H9 (cell line): ENCODE measurements at places on chromosomes 5 and 9. TPM values are rescaled to one million over a fixed set of nuclear protein-coding genes. Genes with fewer than 3 reads are reported as not detected.

- no peaks in the 10 kb centered on the region for H3K27me3 ChIP-seq
- no peaks in the 10 kb centered on the region for H3K4me1 ChIP-seq
- no peak overlapping the region for H3K4me3 ChIP-seq
These were observed 98.6 kb downstream of the AMBP start for GRCh38 chr9:113979343-113980127.

DNA sequence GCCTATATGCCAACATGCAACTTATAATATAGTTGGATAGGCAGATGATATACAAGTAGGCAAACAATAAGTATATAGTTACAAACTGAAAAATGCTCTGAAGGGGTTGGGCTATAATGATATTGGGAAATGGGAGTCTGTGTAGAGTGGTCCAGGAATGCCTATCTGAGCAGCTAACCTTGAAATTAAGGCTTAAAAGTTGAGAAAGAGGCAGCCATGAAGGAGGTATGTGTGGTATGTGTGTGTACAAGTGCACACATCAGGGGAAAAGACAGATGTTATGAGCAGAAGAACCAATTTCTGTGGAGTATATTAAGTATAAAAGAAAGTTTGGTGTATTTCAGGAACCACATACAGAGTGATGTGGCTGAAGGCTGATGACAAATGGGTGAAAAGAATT lies 154.9 kb upstream of the PAPPA start:
- no peak overlapping the region for H3K4me3 ChIP-seq
- H3K4me1 ChIP-seq: no peaks in the 10 kb centered on the region
- no peaks in the 10 kb centered on the region for H3K36me3 ChIP-seq
- H3K27me3 ChIP-seq: no peaks in the 10 kb centered on the region

DNA sequence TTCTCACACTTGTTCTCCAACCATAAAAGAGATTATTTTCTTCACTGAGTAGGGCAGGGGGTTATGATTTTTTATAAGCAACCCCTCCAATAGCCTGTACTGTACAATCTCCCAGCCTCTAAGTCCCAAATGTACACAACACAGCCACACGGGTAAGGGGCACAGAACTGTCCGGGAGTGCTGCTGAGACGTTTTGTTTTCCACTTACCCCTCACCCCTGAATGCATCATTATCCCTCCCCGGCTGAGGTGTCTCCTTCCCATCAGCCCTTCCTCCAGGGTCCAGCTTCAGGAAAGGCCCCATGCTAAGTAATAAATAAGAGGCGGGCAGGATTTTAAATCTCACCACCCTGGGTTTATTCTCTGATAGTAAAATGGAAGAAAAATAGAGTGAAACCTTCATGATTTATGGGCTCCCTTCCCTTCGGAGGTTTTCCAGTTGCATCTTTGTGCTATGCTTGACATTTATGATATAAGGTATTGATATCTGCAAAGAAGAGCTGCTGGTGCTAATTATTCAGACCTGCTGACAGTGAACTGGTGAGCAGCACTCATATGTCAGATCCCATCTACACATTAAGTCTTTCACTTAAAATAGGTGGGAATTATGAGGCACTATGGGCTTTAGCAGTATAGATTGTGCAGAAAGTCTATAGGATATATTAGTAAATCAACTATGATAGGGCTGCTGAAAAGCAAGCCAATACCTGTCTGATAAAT lies 67.2 kb upstream of the MEGF10 start:
- H3K4me3 ChIP-seq: no peak overlapping the region
- H3K27me3 ChIP-seq: no peaks in the 10 kb centered on the region; the same call in 1 of the 2 replicates
- H3K36me3 ChIP-seq: peaks cover 2% of the 10 kb centered on the region; the same call in 1 of the 2 replicates

Gene ROR2
- 2.7 TPM in 2 replicates for total RNA-seq

- no peaks in the 10 kb centered on the region for H3K4me1 ChIP-seq
- H3K36me3 ChIP-seq: no peaks in the 10 kb centered on the region
- peak; percentile 83 for DNase-seq
- no peak overlapping the region for H3K4me3 ChIP-seq
- no peak overlapping the region for H3K27ac ChIP-seq
These were observed 29.5 kb downstream of the TNIP1 start for GRCh38 chr5:151051066-151051930.

DNA sequence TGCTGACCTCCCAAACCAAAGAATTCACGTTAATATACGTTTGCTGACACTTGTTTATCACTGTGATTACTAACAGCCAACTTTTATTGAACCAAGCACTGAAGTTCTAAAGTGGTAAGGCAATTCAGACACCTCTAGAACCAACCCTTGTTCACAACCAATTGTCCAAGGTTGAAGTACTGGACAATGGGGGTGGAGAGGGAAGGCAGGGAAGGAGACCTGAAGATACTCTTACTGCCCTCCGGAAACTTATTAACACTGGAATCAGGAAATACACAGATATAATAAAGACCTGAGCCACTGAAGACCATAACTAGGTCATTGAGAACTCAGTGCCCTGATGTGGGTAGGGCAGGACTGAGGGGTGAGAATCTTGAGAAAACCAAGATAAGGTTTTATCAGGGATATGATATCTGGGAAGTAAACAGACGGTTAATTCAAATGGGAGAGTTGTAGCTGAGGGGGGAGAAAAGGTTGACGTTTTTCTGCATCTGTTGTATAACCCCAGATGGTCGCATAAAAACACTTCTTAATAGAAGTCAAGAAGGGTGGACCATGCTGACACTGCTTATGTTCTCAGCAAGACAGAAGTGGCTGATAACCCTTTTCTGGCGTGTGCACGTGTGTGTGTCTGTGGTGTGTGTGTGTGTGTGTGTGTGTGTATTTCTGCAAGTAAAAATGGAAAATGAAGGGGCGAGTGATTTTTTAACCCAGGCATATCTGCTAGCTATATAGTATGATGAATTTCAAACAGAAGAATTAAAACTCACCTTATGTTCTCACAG lies 125.9 kb downstream of the LHFPL2 start:
- H3K36me3 ChIP-seq: no peaks in the 10 kb centered on the region
- DNase-seq: no peak
- H3K27ac ChIP-seq: no peak overlapping the region
